Stimulated activated CD8-positive, alpha-beta memory T cell treated with anti-CD3 and anti-CD28 coated beads, Interleukin-4, amount 100 ng/mL, for 4 hours (primary cell): ENCODE measurements at places on chromosomes 3 and 15.

DNA sequence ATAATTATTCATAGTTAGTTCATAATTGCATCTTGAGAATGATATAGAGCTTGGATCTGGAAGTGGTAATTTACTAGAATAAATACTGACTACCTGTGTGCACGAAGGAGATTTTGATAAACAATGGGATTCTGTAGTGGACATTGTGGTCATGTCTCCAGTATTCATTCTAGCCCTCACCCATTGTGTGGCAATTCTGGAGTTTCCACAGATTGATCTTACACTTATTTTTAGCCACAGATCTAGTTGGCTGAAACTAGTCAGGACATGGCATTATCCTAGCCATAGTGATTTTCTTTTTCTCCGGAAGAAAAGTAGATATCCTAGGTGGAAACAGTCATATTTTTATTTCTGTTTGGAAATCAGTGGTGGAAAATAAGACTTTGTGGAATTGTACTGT, 833.1 kb downstream of the NAALADL2 start:
- DNase-seq, result no peak

GRCh38 chr3:16913264-16913580, 28.5 kb downstream of the PLCL2 start:
- DNase-seq, result no peak

DNA sequence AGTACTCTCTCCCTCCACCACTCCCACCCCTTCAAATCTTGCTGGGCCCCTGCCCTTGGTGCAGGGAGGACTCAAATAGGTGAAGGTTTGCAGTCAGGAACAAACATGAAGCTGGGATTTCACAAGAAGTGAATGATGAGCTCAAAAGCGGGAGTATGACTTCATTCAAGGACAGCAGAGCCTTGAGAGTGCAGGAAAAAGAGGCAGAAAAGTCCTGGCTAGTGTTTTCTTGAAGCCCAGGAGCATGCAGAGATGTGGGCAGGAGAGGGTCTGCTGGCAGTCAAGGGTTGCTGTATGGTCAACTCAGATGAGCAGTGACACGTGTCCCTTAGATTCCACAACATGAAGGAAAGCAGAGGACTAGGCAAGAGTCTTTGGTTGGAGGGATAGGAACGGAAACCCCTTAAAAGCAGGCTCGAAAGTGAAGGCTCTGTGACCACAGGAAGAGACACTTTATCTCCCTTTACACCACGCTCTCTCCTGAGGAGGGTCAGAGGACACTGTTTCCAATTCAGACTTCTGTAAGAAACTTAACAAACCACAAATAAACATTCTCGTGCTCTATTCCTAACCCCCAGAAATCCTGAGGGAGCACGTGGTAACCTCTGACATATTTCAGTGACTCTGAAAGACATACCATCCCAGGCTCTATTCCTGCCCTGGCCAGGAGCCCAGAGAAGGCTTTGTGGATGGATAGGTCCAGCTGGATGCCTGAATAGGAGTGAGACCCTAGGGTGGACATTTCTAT, 168.0 kb upstream of the NDN start:
- no peak for DNase-seq

DNA sequence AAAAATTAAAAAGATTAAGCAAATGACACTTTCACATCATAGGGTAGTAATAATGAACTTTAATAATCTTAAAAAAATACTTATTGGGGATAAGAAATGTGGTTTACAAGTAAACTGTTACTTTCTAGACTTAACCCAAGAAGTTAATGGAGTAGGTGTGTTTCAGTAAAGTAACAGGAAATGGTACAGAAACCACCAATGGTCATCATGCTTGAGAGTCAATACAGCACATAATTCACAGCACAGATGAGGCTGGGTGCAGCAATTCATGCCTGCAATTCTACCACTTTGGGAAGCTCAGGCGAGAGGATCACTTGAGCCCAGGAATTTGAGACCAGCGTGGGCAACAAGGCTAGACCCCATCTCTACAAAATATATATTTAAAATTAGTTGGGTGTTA, 11.5 kb upstream of the USP50 start:
- DNase-seq, result no peak

DNA sequence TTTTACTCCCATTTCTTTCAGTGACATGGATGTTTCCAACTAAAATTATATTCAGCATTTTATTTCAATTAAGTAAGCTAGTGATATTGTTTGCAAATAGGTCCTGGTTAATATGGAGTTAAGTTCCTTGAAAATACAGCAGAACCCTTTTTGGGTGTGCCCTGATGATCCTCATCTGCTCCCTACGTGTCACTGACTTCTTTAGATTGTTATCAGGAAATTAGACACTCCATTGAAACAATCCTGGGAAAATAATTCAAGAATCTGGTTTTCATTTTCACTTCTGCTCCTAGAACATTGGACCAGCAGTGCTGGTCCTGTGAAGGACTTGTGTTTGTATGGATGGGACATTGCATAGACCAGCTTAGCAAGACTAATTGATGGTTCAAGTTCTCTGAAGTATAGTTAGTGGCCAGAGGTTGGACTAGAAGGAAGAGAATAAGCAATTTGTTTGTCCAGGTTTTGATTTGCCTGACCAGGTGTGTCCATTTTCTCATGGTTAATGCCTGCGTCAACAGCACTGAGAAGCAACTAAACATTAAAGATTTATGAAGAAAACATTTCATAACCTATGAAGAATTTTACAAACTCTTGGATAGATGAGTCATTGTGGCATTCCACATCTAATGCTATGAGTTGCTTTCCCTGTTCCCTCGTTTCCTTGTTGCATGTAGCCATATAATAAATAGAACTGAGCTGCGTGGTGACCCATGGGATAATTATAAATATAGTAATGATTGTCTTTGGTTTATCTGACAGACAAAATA, 95.8 kb downstream of the ZPLD1 start:
- DNase-seq, result no peak

GRCh38 chr3:31952205-31952604, 28.9 kb downstream of the OSBPL10 start:
- DNase-seq, result no peak

DNA sequence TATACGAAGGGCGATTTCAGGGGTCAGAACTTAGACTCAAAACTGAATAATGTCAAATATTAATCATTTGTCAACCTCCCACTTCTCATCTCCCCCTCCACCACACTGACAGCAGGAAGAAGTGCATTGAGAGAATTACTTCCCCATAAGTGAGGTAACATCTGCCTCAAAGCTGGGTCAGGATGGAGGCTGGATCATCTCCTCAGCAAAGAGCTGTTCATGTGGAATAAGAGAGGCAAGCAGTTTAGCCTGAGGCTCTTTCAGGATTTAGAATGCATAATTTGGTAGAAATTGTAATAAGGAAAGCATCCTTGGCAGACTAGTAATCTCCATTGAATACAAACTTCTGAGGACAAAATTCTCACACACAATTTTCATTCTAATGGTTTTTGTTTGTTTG, 512.1 kb downstream of the ROBO1 start:
- no peak for DNase-seq

DNA sequence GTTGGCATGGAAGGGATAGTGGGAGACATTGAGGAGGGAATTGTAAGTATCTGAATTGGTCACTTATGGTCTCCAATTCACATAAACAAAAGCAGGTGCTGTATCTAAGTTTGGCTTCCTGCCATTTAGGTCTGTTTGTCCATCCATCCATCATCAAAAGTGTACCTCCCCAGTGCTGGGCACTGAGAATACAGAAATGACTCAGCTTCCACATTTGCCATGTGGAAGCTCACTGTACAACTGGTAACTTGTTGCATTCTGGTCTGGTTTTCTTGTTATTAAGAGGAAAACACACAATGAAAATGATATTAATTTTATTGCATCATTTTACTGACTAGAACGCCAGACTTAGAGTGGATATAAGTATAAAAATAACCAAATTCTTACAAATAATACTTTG, 30.9 kb upstream of the MUC13 start:
- no peak for DNase-seq

DNA sequence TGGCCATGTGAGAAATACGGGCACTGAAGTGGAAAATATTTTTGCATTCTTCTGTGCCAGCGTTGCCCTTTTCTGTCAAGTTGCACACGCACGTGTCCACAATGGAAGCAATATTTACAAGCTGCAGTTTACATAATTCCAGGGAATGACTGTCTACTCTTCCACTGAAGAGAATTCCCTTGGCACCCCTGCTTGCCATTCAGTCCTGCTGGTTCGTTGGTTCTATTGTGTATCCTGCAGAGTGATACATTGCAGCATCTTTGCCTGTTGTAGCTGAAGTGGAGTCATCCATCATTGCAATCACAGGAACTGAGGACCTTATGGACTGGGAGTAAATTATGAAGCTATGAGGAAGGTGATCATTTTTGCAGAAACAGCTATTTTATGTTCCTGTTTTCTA, 759.4 kb downstream of the ROBO2 start:
- DNase-seq, result no peak

DNA sequence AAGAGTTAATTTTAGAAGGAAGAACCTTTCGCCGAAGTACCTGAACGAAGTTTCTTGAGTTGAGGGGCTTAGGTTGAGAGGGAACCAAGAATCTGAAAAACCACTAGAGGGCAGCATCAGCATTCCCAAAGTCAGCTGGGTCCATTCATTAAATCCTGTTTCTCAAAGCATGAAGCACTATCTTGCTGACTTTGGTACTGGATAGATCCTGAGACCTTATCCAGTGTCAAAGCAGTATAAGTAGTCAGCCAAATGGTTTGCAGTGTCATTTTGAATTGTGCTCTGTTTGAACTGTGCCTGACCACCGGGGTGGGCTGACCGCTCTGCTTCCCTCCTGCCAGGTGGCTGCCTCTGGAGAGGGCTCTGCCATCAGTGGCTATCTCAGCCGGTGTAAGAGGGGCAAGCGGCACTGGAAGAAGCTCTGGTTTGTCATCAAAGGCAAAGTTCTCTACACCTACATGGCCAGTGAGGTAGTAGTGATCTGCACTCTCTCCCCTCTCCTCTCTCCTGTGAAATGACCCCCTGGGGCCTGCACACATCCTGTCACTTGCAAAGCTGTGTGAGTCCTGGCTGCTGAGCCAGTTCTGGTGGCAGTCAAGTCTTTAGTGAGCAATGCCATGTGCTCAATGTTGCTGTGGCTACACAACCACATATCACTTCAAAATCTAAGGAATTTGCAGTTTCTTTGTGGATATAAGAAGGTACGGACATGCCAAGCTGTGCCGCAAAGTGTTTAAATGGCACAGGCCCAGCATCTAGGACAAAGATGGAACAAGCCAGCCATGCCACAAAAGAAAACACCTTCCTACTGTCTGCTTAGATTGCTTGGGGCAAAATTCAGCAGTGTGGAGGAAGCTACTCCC, 21.4 kb upstream of the NR2C2 start:
- DNase-seq, result no peak

DNA sequence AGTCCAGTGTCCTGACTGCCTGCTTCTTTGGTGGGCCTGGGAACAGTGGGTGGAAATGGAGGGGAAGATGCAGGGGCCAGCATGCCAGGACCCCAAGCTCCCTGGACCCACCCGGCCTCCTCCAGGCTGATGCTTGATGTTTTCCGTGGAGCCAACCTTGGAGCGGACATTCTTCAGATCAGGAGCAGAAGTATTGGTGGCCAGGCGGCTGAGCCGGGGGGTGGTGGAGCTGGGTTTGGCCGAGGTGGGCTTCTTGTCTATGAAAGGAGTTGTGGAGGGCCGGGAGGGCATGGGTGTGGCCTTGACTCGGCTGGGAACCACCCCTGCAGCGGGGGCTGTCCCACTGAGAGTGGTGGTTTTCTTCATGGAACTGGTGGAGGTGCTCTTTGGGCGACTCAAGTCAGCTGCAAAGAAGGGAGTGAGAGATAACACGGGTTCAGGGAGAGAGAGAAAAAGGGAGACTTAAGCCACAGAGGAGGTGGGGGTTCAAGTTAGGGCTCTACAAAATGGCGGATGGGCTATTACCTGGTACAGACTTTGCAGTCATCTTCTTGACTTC, 67.8 kb downstream of the DHX30 start:
- DNase-seq, result no peak

- no peak for DNase-seq
Measured at GRCh38 chr15:65532738-65533051, 2.4 kb downstream of the HACD3 start.

DNA sequence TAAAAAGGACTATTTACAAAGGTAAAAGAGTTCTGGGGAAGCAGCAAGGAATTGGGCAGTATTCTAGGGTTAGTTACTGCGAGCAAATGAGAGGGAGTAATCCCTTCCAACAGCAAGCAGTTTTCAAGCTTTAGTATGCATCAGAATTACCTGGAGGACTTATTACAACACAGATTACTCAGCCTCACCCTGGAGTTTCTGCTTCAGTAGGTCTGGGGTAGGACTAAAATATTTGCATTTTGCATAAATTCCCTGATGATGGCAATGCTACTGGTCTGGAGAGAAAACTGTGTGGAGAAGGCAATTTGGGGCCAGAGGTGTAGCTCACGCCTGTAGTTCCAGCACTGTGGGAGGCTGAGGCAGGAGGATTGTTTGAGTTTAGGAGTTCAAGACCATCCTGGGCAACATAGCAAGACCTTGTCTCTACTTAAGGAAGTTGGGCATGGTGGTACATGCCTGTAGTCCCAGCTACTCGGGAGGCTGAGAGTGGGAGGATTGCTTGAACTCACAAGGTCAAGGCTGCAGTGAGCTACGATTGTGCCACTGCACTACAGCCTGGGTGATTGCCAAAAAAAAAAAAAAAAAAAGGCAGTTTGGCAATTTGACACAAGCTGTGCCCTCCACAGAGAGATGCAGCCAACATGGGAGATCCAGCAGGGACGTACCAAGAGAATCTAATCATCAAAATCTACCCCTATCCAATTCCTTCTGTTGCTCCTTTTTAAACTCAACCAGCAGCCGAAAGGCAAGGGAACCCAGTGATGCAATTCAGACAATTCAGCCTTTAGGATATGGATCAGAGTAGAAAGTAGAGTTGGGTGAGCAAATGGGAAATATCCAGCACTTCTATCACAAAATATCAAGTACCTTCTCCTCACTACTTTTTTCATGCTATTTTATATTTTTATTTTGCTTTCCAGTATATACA, 27.1 kb upstream of the AP4E1 start:
- DNase-seq, result no peak

DNA sequence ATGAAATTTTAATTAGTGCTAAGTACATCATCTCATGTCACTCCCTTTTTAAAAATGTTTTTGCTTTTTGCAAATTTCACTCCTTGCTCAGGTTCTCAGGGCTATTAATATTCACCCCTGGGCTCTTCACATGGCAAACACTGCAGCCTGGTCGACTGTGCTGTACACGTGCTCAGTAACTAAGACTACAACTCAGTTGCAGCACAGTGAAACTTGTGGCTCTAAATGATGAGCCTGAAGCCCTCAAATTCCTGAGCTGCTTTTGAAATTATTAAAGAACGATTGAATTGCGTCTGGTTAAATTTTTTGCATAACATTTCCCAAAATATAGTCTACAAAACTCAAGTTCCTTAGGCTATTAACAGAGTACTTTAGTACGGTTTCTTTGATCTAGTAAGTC, 159.3 kb upstream of the C2CD4B start:
- DNase-seq, result no peak
